ENCODE measurements at places on chromosomes 6 and 20.

DNA sequence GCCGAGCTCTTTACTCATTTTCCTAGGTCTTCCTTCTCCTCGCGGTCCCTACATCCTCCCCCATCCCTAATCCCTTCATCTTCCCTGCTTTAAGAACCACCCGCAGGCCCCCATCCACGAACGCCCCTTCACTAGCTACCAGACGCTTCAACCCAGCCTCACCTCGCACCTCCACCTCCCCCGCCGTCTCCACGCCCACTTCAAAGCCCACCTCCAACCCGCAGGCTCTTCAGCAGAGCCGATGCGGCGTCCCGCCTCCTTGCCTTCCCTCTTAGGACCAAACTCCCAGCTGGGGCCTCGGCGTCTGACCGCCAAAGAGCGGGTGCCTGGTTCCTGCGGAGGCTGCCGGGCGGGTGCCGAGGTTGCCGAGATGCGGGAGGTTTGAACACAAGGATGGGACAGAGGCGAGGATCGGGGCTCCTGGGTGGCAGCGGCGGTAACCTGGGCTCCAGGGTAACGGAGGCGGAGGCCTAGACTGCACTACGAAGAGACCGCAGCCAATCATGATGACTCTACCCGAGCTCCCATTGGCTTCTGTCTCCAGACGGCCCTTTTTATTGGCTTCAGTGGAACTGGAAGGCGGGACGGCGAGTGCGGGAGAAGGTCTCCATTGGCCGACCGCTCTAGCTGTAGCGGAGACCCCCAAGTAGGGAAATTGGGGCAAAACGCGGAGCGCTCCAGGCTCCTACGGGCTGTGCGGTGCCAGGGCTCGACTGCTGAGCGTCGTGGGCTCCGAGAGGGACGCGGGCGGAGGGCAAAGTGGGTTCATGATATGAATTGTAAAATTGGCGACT lies at the start of gene LCA5:
LCA5 (minus strand) TSS at position 477 of the 794 bp plus-strand sequence. CDS start 18,536 bp downstream, outside the sequence.
- DNase-seq, result peak; percentile 97

DNA sequence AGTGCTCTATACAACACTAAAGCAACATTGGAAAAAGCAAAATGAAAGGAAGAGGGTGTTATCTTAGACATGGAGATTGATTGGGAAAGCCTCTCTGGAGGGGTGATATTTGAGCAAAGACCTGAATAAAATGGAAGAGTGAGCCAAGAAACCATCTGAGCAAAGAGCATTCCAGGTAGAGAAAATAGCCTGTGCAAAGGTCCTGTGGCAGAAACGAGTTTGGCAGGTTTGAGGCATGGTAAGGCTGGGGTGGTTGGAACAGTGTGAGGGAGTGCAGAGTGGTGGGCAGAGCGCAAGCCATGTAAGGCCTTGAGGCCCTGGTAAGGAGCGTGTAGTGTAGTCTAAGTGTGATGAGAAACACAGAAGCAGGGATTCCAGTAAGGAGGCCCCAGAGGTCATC lies 40.0 kb upstream of the PTPRT start:
- DNase-seq, result peak; percentile 71

GRCh38 chr20:36315545-36316351 lies 9.6 kb downstream of the DLGAP4 start:
- DNase-seq, result no peak

- DNase-seq, result no peak
These were observed 56.7 kb downstream of the APCDD1L start for GRCh38 chr20:58458342-58459057.

- DNase-seq, result no peak
These were observed 11.4 kb downstream of the HMGCLL1 start for GRCh38 chr6:55567558-55567957.

DNA sequence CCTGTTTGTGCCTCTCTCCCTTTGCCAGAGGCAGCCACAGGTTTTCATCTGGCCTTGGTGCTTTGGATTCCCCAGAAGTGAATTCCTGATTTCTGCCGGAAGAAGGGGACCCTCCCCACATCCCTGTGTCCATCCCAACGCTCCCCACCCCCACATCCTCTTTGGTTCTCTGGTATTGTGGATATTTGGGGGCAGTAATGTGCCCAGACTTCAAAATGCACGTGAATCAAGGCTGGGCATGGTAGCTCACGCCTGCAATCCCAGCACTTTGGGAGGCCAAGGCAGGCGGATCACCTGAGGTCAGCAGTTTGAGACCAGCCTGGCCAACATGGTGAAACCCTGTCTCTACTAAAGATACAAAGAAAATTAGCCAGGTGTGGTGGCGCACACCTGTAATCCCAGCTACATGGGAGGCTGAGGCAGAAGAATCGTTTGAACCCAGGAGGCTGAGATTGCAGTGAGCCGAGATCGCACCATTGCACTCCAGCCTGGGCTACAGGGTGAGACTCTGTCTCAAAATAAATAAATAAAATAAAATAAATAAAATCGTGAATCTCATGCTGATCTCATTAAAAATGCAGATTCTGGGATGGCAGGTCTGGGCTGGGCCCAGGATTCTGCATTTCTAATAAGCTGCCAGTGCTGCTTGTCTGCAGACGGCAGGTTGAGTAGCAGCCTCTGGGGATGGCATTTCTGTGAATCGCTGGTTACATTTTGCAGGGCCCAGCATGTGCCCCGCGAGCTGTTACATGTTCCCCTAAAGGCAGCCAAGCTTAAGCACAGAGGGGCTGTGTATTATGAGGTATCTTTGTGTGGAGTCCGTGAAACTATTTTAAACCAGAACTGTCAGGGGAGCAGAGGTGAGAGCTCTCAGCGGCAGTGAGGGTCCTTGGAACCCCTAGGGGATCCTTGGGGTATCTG lies 49.0 kb downstream of the SYNJ2 start:
- DNase-seq, result no peak

DNA sequence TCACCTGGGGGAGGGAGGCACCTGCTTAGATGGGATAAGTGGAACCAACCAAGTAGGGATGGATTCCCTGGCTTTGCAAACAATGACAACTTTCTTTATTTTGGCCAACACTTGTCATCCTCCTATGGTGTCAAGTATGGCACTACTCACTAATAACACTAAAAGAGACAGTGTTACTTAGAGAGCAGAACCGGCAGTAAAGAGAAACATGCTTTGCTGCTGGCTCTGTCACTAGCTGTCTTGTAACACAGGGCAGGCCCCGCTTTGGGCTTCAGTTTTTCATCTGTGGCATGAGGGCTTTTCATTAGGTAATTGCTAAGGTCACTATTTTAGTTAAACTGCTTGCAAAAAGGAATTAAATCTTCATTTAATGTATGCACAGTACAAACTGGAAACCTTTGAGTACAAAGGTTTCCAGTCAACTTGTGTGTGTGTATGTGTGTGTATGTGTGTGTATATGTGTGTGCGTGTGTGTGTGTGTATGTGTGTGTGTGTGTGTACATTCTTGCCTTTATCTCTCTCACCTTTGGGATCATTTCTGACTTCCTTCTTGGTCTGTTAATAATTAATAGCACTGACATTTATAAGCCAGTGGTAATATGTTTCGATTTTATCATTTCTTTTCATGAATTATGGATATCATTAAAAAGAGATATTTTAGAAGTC lies 64.7 kb downstream of the BTBD3 start:
- DNase-seq, result no peak

- no peak for DNase-seq
These were observed 316.2 kb upstream of the CDYL start for GRCh38 chr6:4459996-4460395.

DNA sequence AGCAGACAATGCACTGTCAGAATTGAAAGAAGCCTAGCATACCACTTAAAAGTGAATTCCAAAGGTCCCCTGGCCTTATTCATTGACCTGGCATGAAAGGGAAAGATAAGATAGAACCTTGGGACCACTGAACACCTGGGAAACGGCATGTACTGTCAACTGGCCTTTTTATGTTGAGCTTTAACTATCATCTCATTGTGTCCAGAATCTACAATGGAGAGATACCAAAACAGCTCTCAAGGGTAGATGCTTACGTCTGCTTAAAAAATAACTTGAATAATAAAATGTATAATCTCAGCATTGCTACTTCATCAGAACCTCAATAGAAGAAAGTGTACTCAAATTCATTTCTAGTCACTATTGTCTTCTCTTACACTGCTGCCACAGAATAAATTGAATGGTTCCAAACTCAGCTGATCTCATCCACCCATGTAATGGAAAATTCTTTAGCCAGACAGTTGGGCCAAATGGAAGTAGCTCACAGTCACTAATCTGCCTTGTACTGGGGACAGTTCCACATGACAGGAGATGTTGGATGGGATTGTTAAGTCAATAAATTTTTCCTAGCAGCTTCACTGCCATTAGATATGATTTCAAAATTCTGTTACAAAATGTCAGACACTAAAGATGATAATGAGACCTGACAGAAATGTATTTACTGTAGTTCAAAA lies 93.8 kb downstream of the MLIP start:
- DNase-seq, result peak; percentile 83

DNA sequence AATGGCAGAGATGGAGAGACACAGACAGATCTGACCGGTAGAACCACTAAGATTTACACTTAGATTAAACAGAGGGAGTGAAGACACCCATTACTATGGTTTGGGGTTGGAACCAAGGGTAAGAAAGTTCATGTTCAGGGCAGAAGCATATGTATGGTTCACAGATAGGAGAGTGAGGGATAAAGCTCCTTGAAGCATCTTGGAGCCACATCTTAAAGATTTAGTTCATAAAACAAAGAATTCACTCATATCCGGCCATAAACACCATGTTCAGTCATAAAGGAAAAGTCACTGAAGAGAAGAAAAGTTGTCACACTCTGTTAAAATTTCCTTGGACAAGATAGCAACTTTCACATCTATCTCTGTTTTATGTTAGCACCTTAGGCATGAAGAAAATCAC lies 18.0 kb downstream of the STX7 start:
- no peak for DNase-seq

DNA sequence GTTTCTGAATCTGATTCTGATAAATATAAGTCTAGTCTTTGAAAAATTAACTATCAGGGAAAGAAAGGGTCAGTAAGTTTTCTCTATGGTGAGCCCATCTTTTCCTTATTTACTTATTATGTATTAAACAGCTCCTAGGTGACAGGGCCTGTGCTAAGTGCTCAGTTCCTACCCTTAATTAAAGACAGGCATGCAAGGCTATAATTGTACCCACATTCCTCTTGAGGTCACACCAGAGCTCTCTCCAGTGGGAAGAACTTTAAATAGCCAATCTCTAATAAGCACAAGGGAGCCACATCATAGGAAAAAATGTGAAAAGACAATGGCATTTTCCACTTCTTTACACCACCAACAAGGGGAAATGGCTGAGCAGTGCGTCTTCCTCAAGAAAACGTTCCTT lies 421.8 kb upstream of the SLC35B3 start:
- no peak for DNase-seq

DNA sequence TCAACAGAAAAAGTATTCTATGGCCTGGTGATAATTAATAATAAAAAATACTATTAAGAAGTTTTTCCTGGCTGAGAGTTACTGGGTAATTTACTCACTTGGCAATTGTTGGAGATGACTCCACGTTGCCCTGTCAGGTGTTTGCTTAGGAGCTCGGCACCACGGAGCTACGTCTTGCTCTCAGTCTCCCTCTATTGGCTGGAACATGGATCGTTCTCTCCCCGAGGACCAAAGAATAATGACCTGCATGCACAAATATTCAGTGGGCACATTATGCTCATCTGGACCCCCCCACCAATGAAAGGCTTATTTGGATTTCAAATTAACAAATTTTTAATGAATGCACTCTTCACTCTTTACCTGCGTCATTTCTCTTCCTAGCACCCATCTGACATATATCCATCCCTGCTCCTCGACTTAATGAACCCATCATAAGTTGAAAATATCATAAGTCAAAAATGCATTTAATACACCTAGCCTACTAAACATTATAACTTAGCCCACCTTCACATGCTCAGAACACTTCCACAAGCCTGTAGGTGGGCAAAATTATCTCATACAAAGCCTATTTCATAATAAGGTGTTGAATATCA lies 71.0 kb upstream of the CD83 start:
- DNase-seq, result peak; percentile 81

All from trophoblast cell (in vitro differentiated cells and primary cell).